ENCODE measurements at places on chromosomes 16 and 17.
A peak's percentile ranks its signal among the peaks of the same experiment; 100 is the strongest.

- DNase-seq: no peak
Observed at GRCh38 chr16:2990891-2991290, 10.6 kb upstream of the PKMYT1 start.

DNA sequence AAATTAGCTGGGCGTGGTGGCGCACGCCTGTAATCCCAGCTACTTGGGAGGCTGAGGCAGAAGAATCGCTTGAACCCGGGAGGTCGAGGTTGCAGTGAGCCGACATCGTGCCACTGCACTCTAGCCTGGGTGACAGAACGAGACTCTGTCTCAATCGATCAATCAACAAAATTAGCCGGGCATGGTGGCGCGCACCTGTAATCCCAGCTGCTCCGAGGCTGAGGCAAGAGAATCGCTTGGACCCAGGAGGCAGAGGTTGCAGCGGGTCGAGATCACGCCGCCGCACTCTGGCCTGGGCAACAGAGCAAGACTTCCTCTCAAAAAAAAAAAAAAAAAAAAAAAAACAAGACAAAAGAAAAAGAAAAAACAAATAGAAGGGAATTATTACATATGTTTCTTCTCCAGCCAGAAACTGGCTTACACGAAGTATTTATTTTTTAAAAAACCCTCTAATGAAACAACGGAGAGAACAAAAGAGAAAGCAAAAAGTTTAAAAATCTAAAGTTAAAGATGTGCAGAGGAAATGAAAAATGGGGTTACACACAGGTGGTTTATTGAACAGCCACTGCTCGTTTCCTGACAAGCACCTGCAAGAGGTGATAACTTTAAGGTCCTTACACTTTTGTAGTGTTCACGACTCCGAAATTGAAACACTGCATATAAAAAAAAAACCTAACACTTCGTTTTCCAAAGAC, 1.4 kb downstream of the SYNRG start:
- no peak for DNase-seq

GRCh38 chr16:86685076-86685475, 106.7 kb downstream of the FOXL1 start:
- no peak for DNase-seq

GRCh38 chr16:86953631-86954391, 363.4 kb downstream of the C16orf95 start:
- DNase-seq: no peak

DNA sequence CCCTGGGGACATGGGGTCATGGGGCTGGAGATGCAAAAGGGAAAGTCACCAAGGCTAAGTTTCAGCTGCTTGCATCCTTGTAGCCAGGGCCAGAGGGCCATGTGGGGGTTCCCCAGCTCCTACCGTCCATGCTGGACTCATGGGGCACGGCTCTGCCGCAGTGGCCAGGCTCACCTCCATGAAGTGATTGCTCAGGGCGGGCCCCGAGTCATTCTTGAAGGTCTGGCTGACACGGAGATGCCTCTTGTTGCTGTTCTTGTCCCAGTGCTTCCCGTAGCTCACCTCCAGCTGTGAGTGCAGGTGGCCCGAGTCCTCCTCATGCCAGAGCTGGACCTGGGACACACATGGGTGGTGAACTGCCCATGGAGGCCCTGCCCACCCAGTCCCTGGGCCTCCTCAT, 114.5 kb downstream of the RMI2 start:
- no peak for DNase-seq

DNA sequence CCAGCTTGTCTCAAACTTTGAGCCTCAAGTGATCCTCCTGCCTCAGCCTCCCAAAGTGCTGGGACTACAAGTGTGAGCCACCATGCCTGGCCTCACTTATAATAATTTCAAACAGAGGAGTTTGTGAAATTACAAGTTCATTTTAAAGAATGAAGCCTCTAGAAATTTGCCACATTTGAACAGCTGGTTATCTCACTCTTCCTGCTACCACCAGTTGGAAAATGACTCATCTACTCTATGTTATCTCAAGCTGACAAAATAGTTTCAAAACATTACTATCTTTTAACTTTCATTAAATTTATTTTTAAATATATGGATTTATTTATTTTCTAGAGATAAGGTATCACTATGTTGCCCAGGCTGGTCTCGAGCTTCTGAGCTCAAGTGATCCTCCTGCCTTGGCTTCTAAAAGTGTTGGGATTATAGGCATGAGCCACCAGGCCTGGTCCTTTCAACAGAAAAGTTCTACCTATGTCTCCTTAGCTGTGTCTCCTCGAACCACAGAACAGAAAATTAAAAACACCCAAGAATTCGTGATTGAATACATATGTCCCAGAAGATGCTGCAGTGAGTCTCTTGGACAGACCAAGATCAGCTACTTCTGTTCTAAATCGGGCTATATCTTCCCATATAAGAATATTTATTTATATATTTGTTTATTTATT, 47.6 kb downstream of the MYH13 start:
- DNase-seq: no peak

GRCh38 chr16:78817200-78817739, 717.8 kb downstream of the WWOX start:
- no peak for DNase-seq

GRCh38 chr16:88376835-88377726, 5.7 kb upstream of the ZNF469 start:
- DNase-seq: no peak

GRCh38 chr16:85891033-85891775, 7.8 kb upstream of the IRF8 start:
- DNase-seq: no peak

GRCh38 chr17:52181782-52182181, 23.3 kb upstream of the CA10 start:
- no peak for DNase-seq

- DNase-seq: peak; percentile 77
Observed at GRCh38 chr16:70251629-70252354, at the start of gene EXOSC6. TSS of gene EXOSC6 (minus strand) at chr16:70251940. CDS start at chr16:70251900, 40 bp downstream.

GRCh38 chr17:78263063-78263735, 31.8 kb downstream of the TMEM235 start:
- no peak for DNase-seq

GRCh38 chr16:15521390-15521757, 87.0 kb downstream of the BMERB1 start:
- DNase-seq: no peak

DNA sequence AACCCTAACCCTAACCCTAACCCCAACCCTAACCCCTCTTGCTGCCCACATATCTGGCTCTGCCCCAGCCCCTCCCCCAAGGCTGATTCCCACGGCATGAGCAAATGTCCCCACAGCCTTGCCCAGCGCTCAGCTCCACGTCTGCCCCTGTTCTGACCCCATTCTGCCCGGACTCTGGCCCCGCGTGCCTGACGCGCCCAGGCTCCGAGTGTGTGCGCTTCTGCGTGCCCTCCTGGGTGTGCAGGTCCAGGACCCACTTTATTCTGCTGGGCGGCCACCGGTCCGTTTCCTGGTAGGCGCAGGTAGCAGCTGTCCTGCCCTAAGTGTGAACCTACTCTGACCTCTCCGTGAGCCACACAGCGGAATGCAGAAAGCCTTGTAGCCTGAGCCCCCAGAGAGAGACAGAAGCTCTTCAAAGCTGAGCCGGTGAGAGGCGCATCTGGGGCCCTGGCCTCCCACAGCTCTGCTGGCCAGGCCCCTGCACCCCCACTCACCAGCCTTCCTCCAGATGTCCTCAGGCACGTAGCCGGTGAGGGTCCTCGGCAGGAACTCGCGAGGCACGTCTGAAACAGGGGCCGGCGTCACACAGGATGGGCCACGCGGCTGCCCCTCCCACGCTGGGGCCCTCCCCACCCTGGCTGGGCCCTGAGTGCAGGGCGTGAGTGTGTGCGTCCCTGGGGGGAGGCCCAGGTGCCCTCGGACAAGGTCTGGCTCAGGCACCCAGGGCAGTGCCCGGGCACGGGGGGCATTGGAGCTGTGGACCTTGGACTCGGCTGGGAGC, 14.0 kb upstream of the PABPN1L start:
- no peak for DNase-seq

- DNase-seq: no peak
Observed at GRCh38 chr17:14318918-14319205, 18.0 kb downstream of the HS3ST3B1 start.

GRCh38 chr17:49407981-49408501, 6.6 kb downstream of the PHB1 start:
- peak; percentile 62 for DNase-seq

- no peak for DNase-seq
Observed at GRCh38 chr16:89314357-89314756, 96.9 kb downstream of the ZNF778 start.

DNA sequence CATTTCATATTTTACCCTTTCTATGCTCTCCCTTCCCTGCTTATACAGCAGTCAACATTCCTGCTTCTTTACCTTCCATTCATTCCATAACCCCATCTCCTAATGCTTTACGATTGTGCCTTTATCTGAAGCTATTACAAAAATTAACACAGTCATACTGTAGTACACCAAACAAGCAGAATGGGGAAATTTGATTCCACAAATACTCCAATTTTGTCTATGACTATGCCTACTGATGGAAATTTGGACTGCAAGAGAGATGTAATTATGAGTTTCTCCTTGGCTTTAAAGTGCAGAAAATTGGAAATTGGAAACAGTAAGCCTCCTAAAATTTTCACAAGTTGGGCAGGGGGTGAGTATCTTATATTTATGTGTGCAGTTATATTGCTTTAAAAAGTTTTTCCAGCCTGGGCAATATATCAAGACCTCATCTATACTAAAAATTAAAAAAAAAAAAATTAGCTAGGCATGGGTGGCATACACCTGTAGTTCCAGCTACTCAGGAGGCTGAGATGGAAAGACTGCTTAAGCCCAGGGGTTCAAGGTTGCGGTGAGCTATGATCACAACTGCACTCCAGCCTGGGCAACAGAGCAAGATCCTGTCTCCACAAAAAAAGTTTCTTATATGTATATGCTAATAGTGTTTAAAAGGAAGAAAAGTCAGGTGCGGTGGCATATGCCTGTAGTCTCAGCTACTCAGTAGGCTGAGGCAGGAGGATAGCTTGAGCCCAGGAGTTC, 3.0 kb downstream of the APPBP2 start:
- no peak for DNase-seq
